ENCODE measurements at places on chromosomes 13 and 19.
A peak's percentile ranks its signal among the peaks of the same experiment; 100 is the strongest.

- DNase-seq = no peak
Measured at GRCh38 chr13:99335603-99336002, 28.4 kb upstream of the GPR183 start.

GRCh38 chr19:2869618-2870017, 2.5 kb downstream of the ZNF556 start:
- no peak for DNase-seq

GRCh38 chr13:55159765-55160164, 1981.0 kb upstream of the PRR20A start:
- no peak for DNase-seq

- no peak for DNase-seq
Measured at GRCh38 chr19:29812881-29813275, 1.1 kb downstream of the CCNE1 start.

DNA sequence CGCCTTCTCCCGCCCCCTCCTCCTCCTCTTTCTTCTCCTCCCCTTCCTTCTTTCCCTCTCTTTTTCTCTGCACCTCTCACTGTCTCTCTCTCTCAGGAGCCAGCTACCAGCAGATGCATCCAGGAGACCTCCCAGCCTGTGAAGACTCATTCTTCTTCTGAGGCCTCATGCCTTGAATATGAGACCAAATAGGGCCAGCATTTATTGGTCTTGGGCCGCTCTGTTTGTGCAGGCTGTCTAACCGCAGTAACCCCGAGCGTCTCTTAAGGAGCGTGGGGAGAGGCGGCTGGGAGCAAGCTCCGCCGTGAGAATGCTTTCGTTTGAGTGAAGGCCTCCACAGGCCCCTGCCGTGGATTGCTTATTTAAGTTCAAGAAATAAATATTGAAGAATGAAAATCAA, 167.0 kb downstream of the NUFIP1 start:
- DNase-seq = no peak

DNA sequence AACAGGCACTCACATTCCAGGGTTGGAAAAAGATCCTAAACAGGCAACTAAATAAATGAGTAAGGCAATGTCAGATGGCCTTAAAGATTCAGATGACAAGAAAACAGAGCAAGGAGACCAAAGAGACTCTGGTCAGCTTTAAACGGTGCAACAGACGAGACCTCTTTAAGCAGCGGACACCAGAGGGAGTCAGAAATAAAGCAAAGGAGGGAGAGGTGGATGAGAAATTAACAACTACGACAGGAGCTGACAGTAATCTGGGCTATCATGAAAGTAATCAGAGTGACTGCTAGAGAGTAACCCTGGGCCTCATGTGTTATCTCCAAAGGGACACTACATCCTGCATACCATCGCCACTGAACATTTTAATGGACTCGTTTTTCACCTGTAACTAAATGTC, 1.1 kb downstream of the ZNF550 start:
- no peak for DNase-seq

DNA sequence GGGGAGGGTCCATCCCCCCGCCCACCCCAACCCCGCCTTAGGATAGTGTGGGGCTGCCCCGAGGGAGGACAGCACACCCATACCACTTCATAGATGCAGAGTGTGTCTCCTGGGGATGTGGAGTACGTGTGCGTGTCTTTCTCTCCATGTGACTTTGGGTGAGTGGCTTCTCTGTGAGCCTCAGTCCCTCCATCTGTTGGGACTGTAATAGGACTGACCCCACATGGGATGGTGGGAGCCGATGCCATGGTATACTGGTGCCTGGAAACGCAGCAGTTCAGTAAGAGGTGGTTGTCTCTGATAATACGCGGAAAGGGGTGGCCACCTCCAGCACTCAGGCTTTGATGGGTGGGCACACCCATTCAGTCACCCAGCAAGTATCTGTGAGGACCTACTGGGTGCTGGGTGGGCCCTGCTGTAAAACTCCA, 816 bp upstream of the PRKD2 start:
- no peak for DNase-seq

DNA sequence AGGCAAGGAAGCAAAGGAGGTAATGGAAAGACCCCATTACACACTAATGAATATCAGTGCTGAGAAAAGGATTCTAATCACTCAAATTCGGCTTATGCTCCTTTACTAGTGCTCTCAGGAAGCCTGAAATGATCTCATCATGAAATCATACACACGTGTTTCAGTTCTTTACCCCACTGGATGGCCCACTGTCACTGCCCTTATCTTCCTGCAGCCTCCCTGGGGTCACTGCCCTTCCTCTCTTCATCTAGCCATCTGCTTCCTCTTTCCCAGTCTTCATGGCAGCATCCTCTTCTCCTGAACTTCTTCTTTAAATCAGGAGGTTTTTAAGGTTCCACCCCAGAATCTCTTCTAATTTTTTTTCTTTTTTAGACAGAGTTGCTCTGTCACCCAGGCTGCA, 27.9 kb upstream of the EEF1AKMT1 start:
- DNase-seq = no peak

GRCh38 chr19:32397671-32398101, 7.9 kb upstream of the DPY19L3 start:
- no peak for DNase-seq

DNA sequence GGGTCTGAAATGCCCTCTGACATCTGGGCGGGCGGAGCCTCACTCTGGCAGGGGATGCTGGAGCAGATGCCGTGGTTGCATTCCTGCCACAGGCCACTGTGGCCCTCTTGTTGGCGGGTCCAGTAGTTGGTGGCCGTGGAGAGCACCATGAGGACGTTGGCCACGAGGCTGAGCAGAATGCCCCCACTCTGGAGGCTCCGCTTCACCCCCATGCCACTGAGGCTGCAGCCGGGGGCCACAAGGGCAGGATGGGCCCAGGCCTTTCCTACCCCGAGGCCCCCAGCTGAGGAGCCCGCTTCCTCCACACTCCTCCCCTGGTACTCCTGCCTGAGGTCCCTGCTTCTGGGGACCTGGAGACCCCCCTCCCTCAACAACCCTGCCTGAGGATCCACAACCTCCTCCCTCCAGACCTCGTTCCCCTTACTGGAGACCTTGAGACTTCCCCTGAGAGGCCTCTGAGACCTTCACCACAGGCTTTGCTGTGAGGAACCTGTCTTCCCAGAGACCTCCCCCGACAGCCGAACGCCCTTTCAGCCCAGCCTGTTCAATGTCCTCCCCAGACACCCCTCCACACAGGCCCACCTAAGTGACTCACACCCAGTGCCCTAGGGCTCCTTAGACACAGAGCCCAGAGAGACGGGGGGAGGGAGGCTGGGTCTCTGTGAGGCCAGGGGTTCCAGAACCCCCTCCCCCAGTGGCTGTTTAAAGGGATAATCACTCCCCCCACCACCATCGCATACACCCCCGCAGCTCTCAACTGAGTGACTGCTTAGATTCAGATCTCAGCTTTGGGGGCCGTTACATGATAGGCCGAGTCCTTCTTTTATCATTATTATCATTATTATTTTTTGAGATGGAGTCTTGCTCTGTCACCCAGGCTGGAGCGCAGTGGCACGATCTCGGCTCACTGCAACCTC, at the start of gene CLDND2:
Gene CLDND2, minus strand, starts transcription at position 638 of the 917 bp plus-strand sequence. Its CDS starts 426 bp downstream, at position 212.
- DNase-seq = no peak

DNA sequence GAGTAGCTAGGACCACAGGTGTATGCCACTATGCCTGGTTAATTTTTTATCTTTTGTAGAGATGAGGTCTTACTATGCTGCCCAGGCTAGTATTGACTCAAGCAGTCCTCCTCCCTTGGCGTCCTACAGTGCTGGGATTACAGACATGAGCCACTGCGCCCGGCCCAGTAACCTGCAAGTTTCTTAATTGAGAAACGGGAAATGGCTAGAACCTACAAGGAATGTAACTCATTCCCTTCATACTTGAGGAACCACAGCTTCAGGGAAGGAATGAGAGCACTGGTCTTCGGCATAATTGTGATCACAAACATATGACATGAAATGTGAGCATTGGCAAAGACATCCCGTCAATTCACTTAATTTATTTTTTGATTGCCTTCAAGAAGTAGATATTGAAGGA, 157.0 kb downstream of the KLF5 start:
- no peak for DNase-seq

- no peak for DNase-seq
Measured at GRCh38 chr13:100176801-100177400, 88.0 kb downstream of the PCCA start.

GRCh38 chr19:33132021-33132420, at the start of gene WDR88:
WDR88 (plus strand) TSS chr19:33132114; CDS start chr19:33132170, 56 bp downstream.
- no peak for DNase-seq

DNA sequence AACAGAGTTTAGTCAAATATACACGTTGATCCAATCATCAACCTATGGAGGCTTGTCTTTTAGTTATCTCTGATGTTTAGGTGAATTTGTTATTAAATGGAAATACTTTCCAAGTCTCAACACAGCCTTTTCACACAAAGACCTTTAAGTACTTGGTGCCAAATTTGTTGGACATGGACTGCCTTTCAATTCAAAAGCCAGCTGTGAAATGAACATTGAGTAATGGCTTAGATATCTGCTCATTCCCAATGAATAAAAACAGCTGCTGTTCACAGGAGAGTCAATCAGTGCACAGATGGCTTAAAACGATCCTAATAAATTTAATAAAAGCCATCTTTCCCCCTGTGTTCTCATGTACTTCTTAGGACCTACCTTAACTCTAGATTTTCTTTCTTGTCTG, 19.9 kb upstream of the DHRS12 start:
- DNase-seq = no peak

GRCh38 chr19:6229216-6229913, 50.4 kb downstream of the MLLT1 start:
- no peak for DNase-seq

- DNase-seq = no peak
Measured at GRCh38 chr13:98688373-98688772, 64.1 kb downstream of the SLC15A1 start.

DNA sequence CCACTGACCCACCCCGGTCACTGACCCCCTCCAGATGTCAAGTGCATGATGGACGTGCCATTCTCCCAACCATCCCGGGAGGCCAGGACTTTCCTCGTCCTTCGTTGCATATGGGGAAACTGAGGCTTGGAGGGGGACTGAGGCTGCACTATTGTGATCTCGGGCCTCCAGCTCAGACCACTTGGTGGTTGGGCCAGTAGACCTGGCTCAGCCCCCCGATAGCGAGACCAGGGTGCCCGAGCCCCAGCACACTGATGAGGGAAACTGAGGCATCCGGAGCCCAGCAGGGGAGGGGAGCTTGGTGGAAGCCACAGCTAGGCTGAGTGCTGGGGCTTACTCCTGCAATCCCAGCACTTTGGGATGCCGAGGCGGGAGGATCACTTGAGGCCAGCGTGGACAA, 10.4 kb downstream of the EFNA2 start:
- DNase-seq = no peak

DNA sequence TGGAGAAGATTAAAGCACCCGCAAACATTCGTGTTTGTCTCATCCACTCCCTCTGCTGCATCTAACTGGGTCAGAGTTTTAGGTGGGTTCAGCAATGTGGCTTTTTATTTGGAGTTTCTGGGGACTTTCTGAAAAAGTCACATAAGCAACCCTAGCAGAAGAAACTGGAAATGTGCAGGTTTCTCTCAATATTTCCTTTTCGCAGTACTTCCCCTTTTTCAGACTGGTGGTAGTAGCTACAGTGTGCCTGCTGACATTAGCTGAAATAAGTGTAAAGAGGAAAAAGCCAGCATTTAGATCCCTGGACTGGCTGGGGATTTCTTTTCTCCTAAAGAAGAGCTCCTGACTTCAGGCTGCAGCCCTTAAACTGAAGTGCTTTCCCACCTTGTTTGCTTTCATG, 15.9 kb upstream of the OLFM4 start:
- DNase-seq = no peak

GRCh38 chr19:36009220-36009619, 607 bp upstream of the SYNE4 start:
- DNase-seq = no peak

DNA sequence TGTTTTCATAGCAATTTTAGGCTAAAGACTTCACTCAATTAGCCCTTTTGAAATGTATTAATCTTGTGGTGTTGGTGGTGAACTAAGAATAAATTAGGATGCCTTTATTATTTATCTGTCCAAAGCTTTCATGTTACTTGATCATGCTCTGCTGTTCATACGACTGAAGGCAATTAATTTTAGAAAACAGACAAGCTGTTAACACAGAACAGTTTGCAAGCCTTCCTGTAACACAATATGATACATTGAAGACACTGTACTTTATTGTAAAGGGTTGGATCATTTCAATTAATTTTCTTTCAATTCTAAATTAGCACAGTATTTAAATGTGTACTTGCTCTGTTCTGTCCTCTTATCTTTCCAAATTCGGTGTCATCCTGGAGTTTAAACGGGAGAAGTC, 794.3 kb upstream of the MIR17HG start:
- DNase-seq = no peak

DNA sequence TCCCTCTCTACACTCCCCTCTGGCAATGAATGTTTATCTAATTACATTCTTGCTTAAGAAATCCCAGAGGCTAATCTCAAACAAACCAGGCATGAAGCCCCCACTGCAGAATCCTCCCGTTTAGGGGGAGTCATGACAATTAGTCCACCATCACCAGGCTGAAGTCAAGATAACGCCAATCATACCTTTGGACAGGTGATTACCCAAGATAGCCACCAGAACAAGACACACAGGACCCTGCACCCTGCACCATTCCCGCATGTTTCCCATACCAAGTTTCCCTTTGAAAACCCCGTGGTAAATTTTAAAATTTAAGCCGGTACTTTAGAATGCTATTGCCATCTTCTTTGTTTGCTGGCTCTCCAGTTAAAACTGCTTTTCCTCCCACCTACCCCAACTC, 64.8 kb upstream of the XPO4 start:
- DNase-seq = no peak

- DNase-seq = peak; percentile 59
Measured at GRCh38 chr13:44989071-44989889, at the start of the genes GPALPP1 and NUFIP1. GPALPP1 (plus strand) TSS chr13:44989538; CDS start chr13:44989655, 117 bp downstream. NUFIP1 (minus strand) TSS chr13:44989471; CDS start chr13:44989436, 35 bp downstream.

DNA sequence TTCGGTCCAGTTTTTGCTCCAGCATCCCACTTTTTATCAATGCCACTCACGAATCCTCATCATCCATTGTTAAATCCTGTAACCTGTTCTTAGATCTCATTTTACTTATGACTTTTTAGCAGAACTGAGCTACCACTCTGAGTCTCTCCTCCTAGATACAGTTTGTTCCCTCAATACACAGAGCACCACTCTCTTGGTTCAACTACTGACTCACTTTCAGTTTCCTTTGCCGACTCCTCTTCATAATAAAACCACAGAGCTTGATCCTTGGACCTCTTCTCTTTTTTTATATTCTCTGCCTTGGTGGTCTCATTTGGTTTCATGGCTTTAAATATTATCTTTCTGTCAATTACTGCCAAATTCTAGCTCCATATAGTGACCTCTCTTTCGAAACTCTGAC, 150.3 kb downstream of the SLITRK5 start:
- no peak for DNase-seq

All from stimulated activated CD4-positive, alpha-beta T cell treated with anti-CD3 and anti-CD28 coated beads, Interleukin-1b, Interleukin-23, amount 100 ng/mL, for 1 hour (primary cell).